ENCODE measurements at places on chromosomes 2 and 18.
A peak's percentile ranks its signal among the peaks of the same experiment; 100 is the strongest.

DNA sequence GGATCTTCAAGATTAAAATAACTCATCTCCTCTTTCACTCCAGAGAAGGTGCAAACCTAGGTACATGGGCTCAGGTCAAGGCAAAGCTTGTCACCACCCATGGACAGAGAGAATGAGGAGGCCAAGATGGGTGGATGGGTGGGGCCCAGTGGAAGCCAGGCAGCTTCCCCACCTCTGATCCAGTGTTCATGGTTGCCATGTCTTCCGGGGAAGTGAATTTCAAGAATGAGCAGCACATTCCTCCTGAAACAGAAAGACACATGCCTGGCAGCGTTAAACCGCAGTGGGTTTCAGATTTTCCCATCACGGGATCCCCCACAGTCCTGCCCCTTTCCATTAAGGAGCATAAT lies 301.7 kb downstream of the EIPR1 start:
- DNase-seq = no peak

GRCh38 chr2:212900715-212901114 lies 250.7 kb downstream of the IKZF2 start:
- no peak for DNase-seq

DNA sequence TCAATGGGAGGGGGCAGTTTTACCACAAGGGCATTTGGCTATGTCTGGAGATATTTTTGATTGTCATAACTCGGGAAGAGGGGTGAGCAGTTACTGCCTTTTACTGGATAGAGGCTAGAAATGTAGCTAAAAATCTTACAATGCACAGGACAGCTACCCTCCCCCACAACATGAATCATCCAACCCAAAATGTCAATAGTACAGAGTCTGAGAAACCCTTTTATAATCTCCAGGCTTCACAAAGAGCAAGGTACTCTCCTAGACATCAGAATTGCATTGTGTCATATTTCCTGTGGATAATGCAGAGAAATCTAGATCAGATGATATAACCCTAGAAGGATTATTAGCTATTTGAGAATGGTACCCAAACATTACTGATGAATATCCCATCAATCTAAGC lies 277.1 kb upstream of the NRP2 start:
- DNase-seq = no peak

- DNase-seq = no peak
These were observed 216.7 kb downstream of the TMEM163 start for GRCh38 chr2:134502104-134502503.

- no peak for DNase-seq
These were observed 1999.1 kb upstream of the CELF4 start for GRCh38 chr18:39564716-39565115.

DNA sequence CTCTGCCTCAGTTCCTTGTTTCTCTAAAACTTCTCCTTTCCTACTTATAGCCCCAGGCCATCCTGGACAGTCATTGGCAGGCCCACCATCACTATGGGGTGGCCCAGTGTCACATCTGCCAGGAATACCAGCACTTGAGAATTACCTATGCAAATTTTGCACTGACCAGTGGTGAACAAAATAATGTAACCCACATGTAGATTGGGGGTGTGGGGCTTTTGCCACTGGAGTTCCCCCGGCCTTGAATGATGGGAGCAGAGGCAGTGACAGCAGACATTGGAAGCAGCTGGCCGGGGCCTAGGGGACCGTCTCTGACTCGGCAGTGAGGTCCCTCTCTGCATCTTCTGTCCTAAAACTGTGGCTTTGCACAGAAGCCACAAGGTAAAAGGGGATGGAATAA lies 24.9 kb upstream of the DNMT3A start:
- no peak for DNase-seq

DNA sequence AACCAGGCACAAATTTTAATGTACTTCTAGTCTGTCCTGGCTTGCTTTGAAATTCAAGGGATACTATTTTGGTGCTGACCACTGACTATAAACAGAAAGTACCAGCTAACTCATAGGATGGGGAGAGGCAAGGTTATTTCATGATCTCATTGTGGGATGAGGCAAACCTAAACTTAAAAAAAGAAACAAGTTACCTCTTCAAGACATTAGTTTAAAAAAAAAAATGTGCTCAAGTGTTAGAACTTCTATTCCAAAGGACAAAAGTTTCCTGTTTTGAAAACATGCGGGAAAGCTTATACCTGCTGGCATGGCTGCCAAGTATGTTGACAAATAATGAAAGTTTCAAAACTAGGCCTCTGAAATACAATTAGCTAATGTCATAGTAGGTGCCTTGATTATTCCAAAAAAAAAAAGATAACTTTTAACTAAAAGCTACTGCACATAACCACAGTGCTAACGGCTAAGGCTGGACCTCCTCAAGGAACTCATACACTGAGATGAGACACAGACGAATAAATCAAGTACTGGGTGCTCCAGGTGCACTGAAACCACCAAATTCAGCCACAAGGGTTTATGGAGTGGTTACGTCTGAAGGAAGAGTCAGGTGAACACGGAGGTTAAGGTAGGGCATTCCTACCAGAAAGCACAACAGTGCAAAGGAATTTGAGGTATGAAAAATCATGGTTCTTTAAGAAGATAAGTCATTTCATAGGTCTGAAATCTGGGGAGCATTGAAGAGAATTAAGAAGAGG lies 38.1 kb downstream of the TMEM131 start:
- no peak for DNase-seq

DNA sequence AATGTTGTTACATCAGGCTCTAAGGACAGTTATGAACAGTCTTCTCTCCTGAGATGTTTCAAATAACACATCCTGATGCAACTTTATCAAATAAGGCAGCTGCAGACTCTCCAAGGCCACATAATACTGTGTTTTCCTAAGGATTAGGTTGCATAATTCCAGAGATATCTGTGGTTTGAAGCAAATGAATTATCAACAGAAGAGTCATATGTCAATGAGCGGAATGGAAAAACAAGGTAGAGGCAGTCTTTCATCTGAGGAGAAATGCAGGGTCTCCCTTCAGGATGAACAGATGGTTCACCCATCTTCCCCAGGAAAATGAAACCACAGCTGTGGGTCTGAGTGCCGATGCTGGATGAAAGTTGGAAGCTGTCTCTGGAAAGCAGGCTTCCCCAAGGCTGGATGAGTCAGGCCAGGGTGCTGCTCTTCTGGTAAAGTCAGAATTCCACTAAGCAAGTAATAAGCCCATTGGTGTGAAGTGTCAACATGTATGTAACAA lies 22.2 kb downstream of the LYG1 start:
- DNase-seq = peak; percentile 23

GRCh38 chr2:151707857-151708256 lies 26.4 kb downstream of the NEB start:
- no peak for DNase-seq

DNA sequence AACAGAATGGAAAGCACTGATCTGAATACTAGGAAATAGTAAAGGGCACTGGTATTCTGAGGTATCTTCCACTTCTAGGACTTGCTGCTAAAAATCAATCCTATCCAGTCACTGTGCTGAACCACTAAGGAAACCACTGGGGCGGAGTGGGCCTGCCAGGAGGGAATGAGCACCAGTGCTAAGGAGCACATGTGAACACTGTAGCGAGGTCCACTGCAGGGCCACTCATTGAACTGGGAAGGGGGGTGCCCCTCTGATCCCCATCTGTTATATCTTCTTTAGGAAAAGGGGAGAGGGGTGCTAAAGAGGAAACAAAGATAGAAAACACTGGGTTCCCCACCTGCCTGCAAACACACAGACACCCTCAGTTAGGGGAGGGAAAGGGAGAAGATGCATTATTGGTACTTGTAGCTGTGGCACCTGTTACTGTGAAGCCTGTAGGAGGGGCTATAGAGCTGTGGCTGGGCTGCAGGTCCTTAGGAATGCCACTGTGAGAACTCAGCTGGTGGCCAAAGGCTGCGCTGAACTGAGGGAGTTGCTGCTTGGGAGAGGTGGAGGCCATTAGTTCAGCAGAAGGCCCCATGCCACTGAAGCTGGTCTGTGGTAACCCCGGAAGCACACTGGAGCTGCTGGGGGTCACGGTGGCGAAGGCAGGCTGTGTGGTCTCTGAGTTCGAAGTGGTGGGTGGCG lies 81.8 kb downstream of the INO80D start:
- no peak for DNase-seq

DNA sequence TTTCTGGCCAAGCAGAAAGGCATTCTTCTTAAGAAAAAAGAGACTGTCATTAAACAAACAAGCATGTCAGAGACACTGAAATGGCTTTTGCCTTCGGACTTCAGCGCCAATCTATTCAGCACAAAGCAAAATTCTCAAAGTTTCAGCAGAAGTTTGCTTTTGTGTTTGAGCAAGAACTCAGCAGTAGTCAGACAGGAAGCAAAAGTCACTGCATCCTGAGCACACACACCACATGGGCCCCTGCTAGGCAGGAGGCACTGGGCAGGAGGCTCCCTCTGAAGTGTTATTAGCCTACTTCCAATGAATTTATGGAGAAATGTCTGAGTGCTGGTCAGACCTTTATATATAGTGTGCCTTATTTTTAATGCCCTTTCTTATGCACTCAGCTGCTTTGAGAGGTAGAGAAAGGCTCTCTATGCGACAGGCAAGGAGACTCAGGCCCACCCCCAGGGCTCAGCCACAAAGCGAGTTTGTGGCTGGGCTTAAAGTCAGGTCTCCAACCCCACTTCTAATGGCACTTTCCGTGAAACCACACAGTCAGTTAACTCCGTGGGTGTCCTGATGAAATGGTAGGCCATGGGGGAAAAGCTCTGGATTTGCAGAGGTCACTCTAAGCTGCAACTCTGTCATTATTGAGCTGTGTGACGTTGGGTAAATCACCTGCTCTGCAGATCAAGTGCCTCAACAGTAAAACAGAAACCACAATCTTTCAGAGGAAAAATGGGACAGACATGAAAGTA lies 161.0 kb upstream of the TMEM200C start:
- no peak for DNase-seq

DNA sequence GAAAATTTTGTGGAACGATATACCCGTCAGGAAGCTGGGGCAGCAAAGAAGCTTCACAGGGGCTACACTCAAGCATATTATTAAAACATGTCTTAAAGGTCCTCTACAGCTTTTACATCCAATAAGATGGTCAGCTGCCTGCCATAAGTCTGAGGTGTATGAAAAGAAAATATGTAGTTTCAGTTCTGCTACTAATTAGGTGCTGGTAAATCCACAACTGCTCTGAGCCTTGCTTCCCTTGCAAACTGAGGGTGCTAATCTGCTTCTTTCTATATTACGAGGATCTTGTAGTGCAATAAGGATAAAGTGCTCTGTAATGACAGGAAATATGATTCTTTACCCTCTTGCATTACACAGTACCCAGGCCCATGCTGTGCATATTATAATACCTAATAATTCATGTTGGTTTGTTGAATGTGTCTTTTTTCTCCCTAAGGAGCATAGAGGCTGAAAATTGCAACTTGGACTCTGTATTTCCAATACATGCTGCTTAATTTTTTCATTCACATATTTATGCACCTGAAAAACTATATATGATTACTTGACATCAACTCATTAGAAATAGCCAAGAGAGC lies 14.5 kb upstream of the SLC8A1 start:
- no peak for DNase-seq

DNA sequence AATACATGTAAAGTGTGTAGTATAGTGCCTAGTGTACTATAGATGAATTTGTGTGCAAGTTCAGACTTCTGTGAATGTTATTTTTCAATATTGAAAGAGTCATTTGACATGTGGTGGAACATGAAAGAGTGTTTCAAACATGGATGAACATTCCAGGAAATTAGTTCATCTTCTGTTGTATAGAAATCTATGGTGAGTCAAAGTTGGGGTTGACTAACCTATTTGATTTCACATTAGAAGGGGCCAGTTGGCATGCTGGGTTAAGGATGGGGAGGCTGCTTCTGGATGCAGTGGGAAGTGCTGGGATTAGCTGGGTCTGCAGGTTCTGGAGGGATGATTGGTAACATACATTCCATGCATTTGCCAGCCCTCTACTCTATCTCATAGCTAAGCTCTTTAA lies 50.6 kb downstream of the LYPD6B start:
- no peak for DNase-seq

GRCh38 chr2:155830351-155830750 lies 502.2 kb downstream of the NR4A2 start:
- DNase-seq = no peak

DNA sequence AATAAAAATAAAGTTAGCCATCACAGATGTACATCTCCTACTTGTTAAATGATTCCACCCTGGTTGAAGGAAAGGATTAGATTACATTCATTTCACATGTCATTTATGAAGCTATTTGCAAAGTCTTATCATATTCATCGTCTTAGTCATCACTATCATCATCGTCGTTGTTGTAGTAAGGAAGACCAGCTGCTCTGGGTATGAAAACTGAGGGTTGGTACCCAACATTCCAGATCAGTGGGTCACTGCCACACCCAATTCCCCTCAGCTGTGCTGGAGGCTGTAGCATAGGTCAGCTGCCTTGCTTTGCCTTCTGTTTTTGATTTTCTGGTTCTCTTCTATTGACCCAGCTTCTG lies 20.9 kb upstream of the CCBE1 start:
- no peak for DNase-seq

DNA sequence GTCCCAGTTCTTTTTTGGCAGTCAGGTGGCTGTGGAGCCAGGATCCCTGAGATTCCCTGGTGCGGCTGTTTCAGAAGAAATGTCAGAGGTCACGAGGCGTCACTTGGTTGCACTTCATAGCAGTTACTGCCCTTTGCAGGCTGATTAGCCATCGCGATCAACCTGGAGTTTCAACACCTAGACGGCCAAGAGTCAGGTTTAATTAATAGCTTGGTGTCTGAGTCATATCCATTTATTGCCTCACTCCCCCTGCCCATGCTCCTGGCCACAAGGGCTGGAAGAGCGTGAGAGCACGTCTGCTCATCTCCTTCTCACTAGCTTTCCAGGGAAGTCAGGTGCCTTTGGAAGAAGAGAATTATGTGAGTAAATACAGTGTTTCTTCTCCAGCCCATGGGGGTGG lies 552.3 kb downstream of the TSN start:
- no peak for DNase-seq

DNA sequence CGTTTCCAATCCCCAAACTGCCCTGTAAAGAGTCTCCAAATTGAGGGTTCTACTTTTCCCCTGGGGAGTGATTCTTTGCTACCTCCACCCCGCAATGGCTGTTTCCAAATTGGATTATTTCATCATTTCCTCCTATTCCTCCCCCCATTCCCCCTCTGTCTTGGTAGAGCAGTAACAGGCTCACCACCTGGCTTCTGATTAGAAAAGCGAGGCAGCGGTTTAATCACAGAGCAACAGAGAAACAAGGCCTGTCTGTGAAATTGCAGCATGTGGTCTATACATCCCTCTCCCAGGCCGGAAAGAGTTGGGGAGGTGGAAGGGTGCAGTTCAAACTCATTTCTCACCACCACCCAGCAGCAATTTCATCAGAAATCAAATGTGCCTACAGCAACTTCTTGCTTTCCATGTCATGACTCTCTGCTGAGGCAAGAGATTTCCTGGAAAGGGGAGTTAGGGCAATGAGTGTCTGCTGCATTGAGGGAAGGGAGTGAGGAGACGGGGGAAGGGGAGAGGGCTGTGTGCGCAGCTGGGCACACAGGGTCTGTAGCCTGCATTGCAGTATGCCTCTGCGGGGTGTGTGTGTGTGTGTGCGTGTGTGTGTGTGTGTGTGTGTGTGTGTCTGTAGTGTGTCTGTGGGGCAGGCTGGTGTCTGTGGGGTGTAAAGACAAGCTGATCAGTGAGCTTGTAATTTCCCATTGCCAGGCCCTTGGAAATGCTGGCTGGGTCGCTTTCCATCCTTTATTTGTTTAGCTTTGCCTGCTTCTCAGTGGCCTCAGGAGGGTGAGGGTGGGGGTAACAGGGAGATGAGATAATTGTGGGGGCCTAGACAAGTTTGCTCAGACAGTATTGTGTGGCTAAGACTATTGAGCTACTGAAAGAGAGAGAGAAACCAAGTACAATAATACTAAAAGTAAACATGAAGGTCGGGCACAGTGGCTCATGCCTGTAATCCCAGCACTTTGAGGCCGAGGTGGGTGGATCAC lies 13.5 kb upstream of the IGFBP2 start:
- peak; percentile 75 for DNase-seq
